ENCODE measurements at places on chromosomes 2 and 18. TPM values are rescaled to one million over a fixed set of nuclear protein-coding genes. Genes with fewer than 3 reads are reported as not detected.

DNA sequence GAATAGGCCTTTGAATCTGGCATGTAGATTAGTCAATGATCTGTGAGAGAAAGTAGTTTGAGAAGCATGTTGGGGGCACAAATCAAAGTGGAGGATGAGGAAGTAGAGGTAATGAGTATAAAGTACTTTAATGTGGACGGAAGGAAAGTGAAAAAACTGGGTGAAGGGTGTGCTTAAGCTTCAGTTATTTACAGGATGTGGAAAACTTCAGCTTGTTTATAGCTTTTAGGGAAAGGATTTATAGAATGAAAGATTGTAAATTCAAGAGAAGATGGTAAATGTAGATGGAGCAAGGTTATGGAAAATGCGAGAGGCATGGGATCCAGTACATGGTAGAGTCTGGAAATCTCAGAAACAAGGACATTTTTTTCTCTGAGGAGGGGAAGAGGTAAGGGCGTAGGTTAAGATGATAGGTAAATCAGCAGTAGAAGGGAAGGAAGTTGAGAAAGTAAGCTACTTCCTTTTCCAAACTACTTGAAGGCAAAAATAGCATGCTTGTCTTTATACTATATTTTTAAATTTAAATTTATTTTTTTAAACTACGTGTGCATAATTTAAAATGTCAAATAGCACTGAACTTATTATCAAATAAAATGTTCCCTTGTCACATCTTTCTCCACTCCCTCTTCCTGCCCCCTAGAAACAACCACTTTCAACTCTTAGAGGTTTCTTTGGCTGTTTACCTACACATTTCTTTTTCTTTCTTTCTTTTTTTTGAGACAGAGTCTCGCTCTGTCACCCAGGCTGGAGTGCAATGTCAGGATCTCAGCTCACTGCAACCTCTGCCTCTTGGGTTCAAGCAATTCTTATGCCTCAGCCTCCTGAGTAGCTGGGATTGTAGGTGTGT is 8.5 kb downstream of the FAM117B start:
- DNase-seq, result peak; percentile 28

- no peak for DNase-seq
Observed at GRCh38 chr2:14530506-14530905, 102.0 kb upstream of the LRATD1 start.

GRCh38 chr2:240672701-240673190 is 9.9 kb downstream of the AQP12B start:
- DNase-seq, result no peak

DNA sequence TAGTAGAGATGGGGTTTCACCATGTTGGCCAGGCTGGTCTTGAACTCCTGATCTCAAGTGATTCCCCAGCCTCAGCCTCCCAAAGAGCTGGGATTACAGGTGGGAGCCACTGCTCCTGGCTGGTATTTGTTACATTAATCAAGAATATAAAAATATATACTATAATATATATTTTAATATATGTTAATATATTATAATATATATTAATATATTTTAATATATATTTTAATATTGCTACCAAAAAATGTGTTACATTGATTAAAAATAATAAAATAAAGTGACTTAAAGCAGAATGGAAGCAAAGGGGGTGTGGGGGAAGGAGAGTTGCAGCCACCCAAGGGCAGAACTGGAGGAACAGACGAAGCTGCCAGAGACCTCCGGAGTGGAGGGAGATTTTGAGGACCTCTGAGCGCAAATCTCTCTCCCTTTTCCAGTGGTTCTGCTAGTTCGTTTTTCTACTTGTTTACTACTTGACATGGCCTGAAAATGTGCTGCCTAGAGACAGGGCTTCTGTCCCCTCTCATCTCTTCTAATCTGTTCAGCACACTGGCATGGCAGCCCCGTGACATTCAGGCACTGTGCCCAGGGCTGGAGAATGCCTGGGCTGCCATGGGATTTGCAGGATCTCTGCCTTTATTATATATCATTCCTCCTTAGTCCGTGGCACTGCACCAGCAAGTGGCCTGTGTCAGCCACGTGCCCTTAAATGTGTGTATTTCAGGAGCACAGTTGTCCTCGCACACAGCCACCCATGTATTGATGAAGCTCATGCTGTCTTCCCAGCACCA is 47.9 kb upstream of the RAB12 start:
- DNase-seq, result no peak

The TGIF1 gene
- 83.5 TPM for polyA plus RNA-seq

DNA sequence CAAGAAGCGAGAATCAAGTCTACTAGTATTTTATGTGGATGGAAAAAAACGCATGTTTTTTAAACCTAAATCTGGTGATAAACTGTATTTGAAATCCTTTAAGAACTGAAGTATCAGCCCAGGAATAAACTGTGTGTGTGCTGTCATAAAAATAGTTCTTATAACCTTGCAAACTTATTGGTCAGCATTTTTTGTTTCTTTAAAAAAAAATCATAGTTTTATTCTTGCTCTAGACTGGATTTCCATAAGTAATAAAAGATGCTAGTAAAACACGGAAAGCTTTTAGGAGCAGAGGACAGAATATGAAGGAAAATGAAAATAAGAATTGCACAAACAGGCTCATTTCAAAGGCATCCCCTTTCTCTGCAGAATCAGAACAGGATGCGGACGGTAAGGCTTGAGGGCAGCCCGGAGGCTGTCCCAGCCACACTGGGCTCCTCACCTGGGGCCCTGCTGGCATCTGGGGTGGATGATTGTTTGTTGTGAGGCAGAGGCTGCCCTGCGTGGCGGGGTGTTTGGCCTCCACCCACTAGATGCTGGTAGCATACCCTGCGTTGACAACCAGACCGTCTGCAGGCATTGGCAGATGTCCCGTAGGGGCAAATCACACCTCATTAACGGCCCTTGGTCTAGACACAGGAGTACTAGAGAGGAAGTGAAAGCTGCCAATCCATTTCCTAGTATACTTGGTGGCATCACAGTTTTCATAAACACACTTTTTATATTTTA is 52.5 kb downstream of the MBP start:
- DNase-seq, result no peak

The DSG4 gene
- 0.03 TPM for polyA plus RNA-seq

DNA sequence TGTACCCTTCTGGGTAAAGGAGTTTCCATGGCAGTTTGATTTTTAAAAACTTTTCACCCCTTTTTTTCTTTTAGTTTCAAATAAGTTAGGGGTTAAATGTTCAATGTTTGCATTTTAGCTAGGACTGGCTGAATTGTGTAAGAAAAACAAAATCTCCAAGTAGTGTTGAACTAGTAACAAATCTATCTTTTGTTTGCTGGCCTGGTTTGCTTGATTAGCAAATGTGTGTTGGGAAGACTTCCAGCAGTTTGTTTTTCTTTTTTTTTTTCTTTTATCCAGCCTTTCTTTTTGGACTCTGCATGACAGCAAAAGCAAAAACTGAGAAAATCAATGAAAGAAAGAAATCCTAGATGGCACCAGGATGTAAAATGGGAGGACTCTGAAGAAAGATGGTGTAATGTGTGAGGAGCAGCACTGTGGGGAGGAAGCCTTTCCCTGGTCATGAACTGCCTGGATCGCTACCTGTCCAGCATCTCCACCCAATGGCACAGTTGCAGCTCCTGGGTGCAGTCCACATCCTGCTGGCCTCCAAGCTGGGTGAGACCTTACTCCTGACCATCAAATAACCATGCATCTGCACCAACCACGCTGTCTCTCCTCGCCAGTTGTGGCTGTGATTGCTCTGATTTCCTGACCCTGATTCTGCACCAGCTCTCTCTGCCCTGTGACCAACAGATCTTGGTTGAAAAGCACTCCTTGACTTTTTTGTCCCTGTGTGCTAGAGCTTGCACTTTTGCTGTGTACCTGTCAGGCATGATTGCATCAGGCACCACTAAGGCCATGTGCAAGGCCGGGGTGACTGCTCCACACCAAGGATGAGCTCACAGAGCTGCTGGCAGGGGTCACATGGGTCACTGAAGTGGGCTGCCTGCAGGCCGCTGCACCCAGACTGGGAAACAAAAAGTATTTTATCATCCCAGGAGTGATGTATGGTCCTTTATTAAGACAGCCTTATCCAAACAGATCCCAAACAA is 71.2 kb upstream of the ZNF236 start:
- no peak for DNase-seq

GRCh38 chr2:202754936-202755335 is 116.6 kb downstream of the ICA1L start:
- no peak for DNase-seq

All from left renal cortex interstitium (tissue), 4 donors.